HS-27A (cell line): ENCODE measurements at places on chromosomes 4 and X.

GRCh38 chrX:107625739-107626138 lies 2.6 kb upstream of the PRPS1 start:
- DNase-seq = no peak

GRCh38 chr4:148415500-148415899 lies 26.7 kb downstream of the NR3C2 start:
- DNase-seq = no peak

GRCh38 chr4:182786991-182787390 lies 130.2 kb downstream of the DCTD start:
- DNase-seq = no peak

DNA sequence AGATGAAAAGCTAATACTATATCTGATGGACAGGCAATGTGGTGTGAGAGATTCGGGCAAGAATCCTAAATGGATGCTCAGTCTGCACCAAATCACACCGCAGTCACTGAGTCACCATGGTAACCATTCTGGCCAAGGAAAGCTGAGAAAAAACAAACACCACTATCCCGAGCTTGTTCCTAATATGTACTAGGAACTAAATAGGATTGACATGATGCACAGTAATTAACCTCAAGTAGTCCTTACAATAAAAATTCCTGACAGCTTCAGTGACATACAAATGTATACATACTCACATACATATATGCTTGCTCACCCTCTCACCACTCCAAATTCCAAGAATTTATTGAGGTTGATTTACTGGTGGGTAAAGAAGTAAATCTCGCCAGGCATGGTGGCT lies 1.1 kb upstream of the RAB40A start:
- no peak for DNase-seq

- no peak for DNase-seq
Observed at GRCh38 chrX:109441266-109441665, 40.6 kb downstream of the GUCY2F start.

DNA sequence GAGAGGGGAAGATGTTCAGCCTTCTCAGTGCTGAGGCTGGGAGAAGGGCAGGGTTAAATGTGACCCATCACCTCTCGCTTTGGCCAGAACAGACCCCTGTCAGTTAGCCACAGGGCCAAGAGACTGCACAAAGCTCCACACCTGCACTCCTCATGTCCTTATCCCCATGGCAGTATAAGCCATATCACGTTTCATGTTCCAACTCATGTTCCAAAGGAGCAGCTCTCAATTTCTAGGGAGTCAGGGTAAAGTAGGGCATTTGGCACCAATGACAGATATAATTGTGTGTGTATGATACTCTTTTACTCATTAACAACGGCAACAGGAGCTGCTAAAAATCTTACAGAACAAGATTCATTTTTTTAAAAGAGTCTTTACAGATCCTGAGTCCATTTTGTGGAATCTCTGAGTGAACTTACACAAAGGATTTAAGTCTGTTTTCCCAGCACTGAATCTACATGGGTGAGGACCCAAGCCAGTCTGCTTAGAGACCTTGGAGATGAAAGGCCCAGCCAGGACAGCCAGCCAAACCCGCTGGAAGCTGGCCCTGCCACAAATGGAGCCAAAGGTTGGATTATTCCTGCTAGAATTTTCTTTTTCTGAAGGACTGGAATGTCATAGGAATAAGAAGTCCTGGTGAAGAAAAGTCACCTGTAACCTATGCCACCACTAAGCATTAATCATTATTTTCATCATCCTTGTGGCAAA lies 129.1 kb upstream of the SMAD1 start:
- DNase-seq = no peak

GRCh38 chr4:2484993-2485392 lies 16.1 kb downstream of the RNF4 start:
- no peak for DNase-seq

GRCh38 chrX:9880870-9881269 lies 86.3 kb upstream of the CLDN34 start:
- DNase-seq = no peak

DNA sequence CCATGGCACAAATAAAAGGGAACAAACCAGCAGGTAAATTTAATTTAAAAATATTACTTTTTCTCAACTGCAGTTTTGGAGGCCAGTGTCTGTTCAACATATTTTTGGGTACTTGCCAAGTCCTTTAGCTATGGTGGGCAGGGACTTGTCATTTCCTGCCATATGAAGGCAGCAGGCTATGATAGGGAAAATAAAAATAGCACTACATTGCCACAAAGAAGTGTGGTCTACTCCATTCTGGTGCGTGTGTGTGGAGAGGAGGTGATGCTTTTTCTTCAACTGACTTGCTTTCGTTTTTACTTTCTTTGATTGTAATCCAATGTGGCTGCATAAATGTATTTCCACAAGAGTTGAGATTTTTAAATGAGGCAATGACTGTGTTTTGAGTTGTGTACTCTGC lies 17.2 kb downstream of the GPR174 start:
- no peak for DNase-seq

GRCh38 chr4:152979731-152980330 lies 43.7 kb downstream of the FHDC1 start:
- DNase-seq = no peak

- DNase-seq = no peak
Observed at GRCh38 chr4:71814433-71814832, 30.6 kb upstream of the GC start.

GRCh38 chrX:65643531-65644052 lies 23.9 kb upstream of the MSN start:
- no peak for DNase-seq

DNA sequence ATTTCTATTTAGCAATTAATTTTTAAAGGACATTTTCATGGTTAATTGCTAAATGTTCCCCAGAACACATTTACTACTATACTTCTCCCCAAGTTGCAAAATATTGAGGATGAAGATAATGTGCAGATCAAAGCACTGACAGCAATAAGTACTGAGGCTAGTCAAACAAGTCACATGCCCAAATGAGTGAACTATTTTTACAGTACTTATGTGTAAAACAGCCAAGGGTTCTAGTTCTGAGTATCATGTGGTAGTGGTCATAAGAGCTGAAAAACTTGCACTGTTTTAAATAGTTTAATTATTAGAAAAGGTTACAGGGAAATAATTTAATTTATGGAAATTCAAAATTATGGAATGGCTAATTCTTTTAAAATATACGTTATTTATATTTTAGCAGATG lies 3.8 kb downstream of the GALNTL6 start:
- no peak for DNase-seq

DNA sequence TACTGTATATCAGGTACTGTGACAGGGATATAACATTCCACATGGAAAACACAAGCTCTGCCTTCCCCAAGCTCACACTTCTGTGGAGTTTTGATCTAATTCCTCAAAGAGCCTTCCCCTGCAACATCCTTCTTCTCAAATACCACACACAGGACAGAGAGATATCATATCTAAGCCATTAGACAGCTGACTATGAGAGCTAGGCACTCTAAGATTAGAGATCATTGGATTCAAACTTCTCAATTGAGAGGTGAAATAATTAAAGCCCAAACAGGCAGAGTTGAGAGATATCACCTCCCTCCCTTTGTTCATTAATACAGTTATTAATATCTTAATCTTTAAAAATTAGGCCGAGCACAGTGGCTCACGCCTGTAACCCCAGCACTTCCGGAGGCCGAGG lies 25.0 kb downstream of the TEC start:
- no peak for DNase-seq
